ENCODE measurements at places on chromosomes 12 and 14.
A peak's percentile ranks its signal among the peaks of the same experiment; 100 is the strongest.

GRCh38 chr14:103028161-103028767, 29.1 kb downstream of the CDC42BPB start:
- peak; percentile 52 for DNase-seq

GRCh38 chr12:127245437-127245836, 1021.5 kb upstream of the TMEM132C start:
- peak; percentile 29 for DNase-seq

GRCh38 chr14:79407572-79407971, 803.7 kb downstream of the DIO2 start:
- DNase-seq: no peak

GRCh38 chr12:109125791-109126190, 9.4 kb downstream of the ACACB start:
- no peak for DNase-seq

- DNase-seq: no peak
These were observed 7.9 kb downstream of the ZNF385A start for GRCh38 chr12:54376596-54376995.

DNA sequence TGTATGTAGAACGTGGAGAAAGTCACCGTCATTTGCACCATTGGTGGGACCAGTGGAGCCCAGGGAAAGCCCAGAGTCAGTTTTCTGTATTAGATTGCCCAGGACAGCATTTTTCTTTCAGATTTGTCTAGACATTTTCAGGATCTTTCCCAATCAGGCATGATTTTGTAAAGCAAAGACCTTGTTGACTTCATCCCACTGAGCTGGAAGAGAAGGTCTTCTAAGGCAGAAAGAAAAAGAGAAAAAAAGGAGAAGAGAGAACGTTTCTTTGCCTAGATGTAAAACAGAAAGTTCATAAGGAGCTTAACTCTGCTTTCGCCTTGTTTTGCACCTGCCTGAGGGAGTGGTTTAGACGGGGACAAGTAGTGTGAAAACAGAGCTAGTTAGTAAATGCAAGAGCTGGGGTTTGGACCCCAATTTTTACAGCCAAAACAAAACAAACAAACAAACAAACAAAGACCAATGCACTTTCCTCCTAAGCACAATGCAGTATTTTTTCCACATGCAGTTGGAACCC, 273.1 kb downstream of the ZFP36L1 start:
- DNase-seq: no peak

- DNase-seq: peak; percentile 54
These were observed 486 bp upstream of the AKT1 start for GRCh38 chr14:104795781-104796686.

DNA sequence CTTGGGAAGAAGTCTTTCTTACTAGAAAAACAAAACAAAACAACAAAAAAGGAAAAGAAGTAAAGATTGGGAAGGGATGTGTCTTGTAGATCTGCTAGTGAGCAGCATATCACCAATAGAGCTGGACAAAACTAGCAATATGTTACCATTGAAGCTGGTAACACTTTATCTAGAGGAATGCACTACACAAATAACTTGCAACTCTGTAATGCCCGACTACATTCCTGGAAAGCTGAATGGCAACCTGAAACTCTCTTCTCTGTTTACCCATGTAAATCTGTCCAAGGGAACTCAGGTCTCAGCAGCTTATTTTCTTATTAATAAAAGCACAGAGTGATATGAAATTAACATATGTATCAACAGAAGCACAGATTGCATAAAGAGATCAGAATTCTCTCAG, 624.4 kb downstream of the KCNH5 start:
- DNase-seq: no peak

DNA sequence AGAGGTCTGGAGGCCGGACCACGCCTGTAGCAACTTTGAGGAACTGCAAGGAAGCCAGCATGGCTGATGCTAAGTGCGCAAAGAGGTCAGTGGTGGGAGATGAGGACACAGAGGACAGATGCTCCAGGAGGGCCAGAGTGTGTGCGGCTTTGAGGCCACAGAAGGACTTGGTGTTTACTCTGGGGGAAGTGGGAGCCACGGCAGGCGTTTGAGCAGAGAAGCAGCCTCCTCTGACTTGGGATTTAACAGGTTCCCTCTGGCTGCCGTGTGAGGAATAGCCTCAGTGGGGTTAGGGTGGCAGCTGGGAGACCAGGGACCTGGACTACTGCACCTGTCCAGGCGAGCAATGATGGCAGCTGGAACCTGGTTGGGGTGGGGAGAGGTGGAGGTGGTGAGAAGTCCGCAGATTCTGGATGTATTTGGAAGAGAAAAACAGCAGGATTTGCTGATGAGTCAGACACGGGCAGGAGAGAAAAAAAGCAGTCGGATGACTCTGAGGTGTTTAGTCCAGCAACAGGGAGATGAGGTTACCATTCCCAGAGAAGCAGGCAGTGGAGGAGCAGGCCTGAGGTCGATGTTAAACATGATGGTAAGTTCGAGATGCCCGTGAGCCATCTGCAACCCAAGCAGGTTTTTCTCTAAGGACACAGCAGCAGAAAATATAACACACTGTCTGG, 143.5 kb downstream of the SCARB1 start:
- peak; percentile 83 for DNase-seq

DNA sequence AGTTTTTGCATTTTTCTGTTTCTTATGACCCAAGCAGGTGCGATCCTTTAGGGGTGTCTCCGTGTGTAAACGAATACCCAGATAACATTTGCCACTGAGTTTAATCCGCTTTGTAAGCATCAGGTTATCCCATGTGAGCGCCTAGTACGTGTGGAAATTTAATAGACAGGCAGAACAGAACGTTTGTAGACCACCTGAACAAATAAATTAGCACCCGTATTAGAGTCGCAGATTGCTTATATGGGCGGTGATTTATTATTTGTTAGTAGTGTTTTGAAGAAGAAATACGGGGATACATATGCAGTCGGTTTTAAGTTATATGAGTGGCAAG, 325 bp downstream of the C12orf60 start:
- DNase-seq: no peak

GRCh38 chr14:50830044-50830931, 674 bp downstream of the NIN start:
- DNase-seq: peak; percentile 53

DNA sequence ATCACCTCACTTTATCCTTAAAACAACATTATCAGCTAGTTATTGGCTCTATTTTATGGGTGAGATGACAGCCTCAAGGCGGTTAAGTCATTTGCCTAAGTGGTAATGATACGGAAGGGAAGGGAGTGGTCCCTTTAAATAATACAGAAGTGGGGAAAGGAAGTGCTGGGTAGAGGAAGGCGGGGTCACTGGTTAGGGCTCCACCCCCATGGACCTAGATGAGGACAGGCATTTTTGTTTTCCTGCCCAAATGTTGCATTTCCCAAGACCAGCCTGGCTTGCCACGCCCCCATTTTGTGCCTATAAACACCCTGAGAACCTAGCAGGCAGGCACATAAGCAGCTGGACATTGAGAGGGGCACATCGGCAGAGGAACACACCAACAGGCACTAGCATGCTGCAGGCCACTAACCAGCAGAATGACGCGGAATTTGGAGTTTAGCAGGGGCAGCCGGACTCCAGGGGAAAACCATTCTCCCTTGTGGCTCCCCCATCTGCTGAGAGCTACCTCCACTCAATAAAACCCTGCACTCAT, 100.9 kb downstream of the EPS8 start:
- no peak for DNase-seq

GRCh38 chr14:76810953-76811400, 1.7 kb downstream of the ANGEL1 start:
- peak; percentile 42 for DNase-seq

Measured in epithelial cell of esophagus (primary cell).